ENCODE measurements at places on chromosomes 3 and 15.

DNA sequence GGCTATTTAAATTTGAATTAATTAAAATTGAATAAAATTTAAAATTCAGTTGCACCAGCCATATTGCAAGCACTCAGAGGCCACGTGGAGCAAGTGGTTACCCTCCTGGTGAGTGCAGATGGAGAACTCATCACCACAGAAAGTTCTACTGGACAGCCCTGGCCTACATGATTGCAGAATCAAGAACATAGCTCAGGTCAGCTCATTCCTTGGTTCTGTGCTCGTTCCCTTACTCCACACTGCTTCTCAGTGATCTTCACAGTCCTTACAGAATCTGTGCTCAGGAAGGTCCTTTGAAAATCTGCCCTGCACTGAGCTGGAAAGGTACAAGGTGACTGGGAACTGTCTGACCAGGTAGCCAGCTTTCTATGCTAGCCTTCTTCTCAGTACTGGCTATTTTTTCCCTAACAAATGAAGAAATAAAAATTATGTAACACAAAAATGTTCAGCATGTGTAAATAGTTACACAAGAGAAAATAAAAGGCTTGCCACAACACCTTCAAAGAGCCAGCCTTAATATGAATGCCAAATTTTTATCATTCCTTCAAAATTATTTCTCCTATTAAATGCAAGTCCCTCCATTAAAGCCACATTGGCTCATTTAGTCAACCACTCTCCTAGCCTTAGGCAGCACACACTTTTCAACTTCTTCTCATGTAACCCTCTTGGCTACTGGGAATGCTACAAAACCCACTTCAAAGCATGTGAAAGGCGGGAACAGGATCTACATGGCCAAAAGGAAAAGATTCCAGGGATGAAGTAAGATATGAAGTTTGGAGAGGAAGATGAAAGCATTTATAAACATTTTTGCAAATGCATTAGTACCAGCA is 326.4 kb upstream of the WNT5A start:
- DNase-seq = no peak

DNA sequence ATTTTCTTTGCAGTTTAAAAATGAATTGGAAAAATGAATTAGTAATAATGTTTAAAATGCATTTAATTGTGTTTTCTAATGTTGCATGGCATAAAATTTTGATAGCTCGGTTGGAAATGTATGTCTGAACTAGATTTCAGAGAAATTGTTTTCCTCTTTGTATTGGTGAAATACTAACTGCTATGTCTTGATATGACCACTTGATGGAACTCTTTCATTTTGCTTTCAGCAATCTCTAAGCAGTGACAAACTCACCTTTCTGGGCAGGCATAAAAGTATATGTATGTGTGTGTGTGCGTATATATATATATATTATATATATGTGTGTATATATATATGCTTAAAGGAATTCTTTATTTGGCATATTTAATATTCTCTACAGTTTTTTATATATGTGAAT is 239.3 kb upstream of the ZNF717 start:
- no peak for DNase-seq

- DNase-seq = no peak
These were observed 278.9 kb downstream of the ULK4 start for GRCh38 chr3:41682996-41683395.

DNA sequence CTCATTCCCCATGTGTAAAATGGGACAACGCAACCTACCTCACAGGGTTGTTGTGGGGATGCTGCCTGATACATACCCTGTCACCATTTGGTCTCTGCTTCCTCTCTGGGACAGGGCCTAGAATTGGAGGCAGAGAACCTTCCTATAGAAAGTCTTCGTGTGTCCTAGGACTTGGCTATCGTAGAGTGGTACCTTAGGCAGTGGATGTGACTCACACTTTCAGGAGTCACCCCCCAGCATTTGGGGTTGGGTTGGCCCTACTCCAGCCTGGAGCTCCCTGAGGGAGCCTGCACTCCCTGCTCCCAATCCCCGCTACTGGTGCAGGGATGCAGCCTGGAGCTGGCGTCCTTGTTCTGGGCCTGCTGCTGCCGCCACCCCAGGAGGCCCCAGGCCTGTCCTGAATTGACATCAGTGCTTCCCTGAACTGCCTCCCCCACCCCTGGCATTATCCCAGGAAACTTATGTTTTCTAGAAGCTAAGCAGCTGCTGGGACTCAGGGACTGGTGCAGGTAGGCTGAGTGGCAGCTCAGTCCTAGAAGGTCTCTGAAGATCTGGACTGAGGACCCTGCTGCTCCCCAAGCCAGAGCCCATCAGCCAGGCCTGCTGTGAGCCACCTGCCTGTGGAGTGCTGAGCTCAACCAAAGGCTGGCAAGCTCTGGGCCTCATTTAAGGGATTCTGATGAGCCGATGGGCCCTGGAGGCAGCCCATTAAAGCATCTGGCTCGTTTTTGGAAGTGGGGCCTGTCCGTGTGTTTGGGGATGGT is 9.9 kb downstream of the C15orf39 start:
- no peak for DNase-seq

DNA sequence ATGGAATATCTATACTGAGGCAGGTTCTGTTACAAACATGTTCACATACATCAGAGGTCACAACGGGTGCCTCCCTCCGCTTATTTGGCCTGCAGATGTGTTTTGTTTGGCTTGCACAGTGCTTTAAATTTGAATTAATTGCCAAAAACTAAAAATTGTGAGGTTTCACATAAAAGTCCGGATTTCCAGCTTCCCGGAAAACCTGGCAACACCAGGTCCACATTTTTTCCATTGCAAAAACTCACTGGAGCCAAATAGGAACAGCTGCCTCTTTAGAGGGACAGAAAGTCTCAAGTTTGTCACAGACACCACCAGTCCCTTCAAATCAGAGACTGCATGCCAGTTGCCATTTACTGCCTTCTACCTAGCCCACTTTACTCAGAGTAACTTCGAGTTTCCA is 205.9 kb upstream of the MDFIC2 start:
- no peak for DNase-seq

Measured in stimulated activated CD4-positive, alpha-beta T cell treated with anti-CD3 and anti-CD28 coated beads, TNF-alpha, amount 100 ng/mL, for 24 hours (primary cell).